ENCODE measurements at places on chromosomes 11 and 22.

GRCh38 chr22:32920032-32920628 lies 118.6 kb downstream of the TIMP3 start:
- no peak for DNase-seq

GRCh38 chr11:92101920-92102319 lies 122.7 kb upstream of the FAT3 start:
- no peak for DNase-seq

GRCh38 chr11:40425168-40425567 lies 1034.3 kb downstream of the LRRC4C start:
- no peak for DNase-seq

DNA sequence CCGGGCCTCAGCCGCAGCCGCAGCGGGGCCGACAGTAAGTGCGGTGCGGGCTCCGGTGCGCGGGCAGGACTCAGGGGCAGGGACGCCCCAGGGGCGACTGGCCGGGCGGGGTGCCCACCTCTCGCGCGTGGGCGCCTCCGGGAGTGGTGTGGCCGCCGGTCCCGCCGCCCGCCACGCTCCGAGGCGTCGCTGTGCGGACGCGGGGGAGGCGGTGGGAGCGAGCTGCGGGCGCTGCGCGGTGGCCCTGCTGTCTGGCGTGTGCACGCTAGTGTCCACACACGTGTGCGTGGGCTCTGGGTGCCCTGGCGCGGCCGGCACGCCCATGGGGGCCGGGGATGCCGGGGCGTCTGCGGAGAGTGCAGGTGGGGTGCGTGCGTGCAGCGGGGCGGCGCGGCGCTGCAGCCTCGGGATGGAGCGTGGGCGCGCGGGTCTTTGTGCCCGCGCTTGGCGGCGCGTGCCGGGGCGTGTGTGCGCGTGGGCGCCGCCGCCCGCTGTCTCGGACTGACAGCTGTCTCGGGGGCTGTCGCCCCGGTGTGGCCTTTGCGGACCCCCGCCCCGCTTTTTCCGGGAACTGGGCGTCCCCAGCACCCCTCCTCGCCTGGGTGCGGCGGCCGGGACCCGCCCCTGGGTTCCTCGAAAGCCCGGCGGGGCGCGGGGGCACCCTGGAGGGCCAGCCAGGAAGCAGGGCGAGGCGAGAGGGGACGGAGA lies 804 bp downstream of the KCNK4 start:
- no peak for DNase-seq

- DNase-seq = no peak
Measured at GRCh38 chr11:13225038-13226001, 52.3 kb upstream of the BMAL1 start.

DNA sequence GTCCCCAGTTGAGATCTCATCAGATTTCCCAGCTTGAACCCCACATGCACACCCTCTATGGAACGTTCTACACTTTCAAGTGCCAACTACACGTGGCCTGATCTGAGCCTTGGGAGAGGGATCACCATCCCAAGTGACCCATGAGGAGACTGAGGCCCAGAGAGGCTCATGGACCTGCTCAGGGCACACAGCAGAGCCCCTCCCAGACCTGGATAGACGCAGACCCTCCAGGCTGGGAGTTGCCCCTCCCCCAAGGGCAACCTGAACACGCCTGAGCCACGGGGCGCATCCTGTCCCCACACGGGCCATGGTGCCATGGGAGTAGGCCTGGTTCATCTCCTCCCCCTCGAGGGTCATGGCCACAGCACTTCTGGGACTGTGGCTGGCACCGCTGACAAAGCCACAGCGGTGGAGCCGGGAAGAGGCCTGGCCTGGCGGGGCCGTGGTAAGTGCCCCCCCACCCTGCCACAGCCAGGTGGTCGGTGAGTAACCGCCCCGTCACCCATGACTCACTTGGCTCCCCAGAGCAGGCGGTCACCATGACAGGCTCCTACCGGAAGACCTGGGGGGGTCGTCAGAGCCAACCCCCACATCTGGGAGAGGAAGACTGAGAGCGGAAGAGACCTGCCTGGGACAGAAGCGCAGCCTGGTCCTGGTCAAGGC lies 8.1 kb downstream of the WNT7B start:
- no peak for DNase-seq

GRCh38 chr11:47413908-47414684 lies 5.7 kb downstream of the SLC39A13 start:
- DNase-seq = no peak

DNA sequence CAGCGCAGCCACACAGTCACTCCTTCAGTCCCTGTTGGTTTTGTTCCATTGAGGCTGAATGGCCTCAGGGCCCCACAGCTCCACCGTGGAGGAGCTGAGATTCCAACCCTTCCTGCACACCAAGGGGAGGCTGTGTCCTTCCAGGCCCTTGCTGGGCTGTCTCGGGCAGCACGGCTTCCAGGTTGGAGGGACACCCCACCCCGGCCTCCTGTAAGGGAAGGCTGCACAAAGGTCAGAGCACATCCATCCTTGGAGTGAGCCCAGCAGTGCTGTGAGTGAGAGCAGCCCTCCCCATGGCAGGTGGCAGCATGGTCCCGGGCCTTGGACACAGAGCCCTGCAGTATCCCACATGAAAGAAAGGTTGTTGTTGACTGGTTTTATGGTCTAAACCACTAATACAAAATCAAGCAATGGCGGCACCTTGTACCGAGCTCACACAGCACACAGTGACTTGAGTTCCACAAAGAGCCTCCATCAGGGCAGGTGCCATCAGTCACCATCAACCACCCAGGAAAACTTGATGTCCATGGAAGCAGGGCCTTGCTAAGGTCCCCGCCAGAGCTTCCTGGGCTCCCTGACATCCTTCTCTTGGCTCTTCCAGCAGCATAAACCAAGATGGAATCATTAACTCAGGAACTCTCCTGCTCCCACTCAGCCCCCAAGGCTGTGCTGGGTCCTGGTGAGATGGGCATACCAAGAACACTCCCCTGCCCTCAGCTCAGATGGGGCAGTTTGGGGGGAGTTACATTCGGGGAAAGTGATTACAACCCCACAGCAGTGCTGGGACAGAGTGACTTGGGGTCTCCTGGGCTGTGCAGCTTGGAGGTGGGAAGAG lies 1500.4 kb downstream of the TBC1D22A start:
- DNase-seq = no peak

GRCh38 chr11:70531281-70532065 lies 133.1 kb downstream of the CTTN start:
- DNase-seq = no peak

DNA sequence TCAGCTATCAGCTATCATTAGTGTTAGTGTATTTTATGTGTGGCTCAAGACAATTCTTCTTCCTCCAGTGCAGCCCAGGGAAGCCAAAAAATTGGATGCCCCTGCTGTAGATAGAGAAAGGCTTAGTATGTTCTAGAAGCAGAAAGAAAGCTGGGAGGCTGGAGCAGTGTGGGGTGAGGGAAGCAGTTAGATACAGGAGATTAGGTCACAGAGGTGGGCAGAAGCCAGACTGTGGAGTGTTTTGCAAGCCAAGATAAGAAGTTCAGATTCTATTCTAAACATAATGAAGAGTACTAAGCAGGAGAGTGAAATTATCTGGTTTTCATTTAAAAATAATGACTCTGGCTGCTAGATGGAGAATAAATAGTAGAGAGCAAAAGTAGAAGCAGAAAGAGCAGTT lies 381.7 kb downstream of the DCDC1 start:
- no peak for DNase-seq

GRCh38 chr22:41239443-41240128 lies 1.1 kb downstream of the CHADL start:
- no peak for DNase-seq

- no peak for DNase-seq
Measured at GRCh38 chr11:70913715-70914231, 338.6 kb downstream of the SHANK2 start.

DNA sequence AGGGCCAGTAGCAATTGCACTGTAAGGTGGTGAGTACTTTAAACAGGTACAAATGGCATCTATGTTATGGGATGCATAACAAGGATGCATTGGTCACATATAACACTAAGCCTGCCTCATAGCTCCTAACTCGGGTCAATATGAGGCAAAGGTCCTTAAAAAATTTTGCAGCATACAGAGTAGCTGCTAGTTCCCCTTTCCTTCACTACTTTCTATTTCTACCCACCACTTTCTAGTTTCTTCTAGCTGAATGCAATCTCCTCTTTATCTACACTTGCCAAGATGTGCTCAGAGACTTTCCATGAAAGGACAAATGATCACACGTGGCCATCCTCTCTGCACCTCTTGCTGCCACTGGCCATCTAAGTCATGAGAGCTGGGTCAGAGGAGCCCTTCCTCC lies 9.8 kb downstream of the OR51F2 start:
- DNase-seq = no peak
